ENCODE measurements at places on chromosomes 12 and 14.

GRCh38 chr14:95011445-95012006, 145.8 kb downstream of the DICER1 start:
- DNase-seq = no peak

DNA sequence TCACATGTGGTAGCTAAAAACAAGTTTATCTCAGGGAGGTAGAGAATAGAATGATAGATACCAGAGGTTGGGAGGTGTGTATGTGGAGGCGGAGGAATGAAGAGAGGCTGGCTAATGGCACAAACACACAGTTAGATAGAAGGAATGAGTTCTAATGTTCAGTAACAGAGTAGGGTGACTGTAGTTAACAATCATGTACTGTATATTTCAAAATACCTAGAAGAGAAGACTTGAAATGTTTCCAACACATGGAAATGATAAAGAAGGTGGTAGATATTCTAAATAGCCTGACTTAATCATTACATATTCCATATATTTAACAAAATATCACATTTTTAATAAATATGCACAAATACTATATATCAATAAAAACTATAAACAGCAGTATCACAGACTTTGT, 8.9 kb upstream of the IFNG-AS1 start:
- no peak for DNase-seq

DNA sequence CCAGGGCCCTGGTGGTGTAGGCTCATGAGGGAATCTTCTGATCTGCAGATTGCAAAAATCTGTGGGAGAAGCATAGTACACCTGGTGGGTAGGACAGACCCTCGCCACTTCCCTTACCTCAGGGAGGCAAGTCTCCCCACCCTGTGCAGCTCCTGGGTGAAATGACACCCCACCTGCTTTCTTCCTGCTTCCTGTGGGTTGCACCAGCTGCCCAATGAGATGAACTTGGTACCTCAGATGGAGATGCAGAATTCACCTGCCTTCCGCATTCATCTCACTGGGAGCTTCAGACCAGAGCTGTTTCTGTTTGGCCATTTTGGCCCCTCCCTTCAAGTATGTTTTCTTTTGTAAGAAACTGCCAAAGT, 4.7 kb downstream of the CLEC2D start:
- DNase-seq = no peak

DNA sequence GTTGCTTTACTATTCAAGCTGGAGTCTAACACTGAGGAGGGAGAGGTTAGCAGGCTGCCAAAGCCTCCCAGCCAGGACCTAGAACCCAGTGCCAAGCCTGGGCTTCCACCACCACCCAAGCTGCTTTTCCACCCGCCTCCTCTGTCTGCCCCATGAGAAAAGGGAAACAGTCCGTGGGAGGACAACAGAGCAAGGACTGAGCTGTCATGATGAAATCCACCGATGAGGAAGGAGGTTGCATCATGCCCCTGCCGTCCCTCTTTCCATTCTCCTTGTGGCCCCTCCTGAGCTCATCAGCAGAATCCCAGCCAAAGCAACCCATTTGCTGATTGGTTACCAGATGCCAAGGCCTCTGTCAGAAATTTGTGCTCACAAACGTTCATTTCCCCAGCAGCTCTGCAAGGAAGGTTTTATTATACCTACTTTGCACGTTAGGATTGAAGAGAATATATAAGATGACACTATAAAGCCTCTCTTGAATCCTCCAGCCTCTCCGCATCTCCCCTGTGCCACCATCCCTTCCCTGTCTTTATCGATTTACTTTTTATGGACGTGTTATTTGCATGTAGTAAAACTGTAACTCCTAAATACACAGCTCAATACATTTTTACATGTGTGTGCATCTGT, 6.3 kb upstream of the SERPINA1 start:
- no peak for DNase-seq
